ENCODE measurements at places on chromosomes 3 and 15.

DNA sequence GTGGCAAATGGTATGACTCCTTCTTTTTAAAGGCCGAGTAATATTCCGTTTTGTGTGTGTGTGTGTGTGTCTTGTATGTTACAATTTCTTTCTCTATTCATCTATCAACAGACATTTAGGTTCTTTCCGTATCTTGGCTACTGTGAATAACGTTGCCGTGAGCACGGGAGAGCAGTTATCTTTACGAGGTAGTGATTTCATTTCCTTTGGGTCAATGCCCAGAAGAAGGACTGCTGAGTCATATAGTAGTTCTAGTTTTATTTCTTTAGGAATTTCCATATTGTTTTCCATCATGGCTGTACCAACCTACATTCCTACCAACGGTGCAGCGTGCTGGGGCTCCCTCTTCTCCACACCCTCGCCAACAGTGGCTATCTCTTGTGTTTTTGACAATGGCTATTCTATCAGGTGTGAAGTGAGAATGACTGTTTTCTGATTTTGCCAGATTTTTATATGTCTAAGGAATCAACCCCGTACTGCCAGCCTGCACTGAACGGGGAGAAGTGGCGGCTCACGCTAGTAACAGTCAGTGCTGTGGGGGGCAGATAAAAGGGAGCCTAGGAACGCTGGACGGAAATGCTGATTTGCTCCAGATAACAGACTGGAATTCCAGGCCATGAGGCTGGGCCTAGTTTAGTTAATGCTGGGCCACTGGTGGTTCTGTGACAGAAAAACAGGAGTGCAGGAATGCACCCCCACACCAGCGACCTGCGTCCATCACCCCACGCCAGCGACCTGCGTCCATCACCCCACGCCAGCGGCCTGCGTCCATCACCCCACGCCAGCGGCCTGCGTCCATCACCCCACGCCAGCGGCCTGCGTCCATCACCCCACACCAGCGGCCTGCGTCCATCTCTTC is 168.1 kb downstream of the XXYLT1 start:
- H3K4me3 ChIP-seq, result no peak overlapping the region
- H3K27me3 ChIP-seq, result no peaks in the 10 kb centered on the region
- peak; percentile 75 for DNase-seq
- H3K4me1 ChIP-seq, result peaks cover 7% of the 10 kb centered on the region
- peak overlapping the region; percentile 52 for H3K27ac ChIP-seq

DNA sequence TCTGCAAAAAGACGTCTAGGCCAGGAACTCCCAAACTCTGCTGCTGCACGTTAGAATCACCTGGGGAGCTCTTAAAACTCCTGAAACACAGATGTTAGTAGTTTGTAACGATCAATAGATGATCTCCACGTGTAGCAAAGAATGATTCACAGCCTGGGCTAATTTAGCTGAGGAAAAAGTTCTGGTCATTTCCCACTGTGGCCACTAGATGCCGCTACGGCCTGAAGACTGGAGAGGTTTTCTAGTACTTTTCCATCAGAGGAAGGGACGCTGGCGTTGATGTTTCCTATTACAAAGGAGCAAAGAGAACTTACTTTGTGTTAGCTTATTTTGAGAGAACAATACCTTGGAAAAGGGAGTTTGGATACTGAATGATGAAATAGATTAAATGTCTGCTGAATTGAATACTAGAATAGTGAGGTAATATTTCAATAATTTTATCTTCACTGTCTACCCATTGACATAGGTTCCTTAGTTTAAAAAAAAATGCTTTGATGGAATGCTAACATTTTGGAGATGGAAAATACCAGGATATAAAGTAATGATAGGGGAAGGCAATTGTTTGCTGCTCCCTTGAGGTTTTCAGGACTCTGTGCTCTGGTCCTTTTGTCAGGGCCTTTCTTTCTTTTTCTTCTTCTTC is 159.1 kb downstream of the P3H2 start:
- DNase-seq, result peak; percentile 82
- H3K27me3 ChIP-seq, result no peaks in the 10 kb centered on the region
- no peaks in the 10 kb centered on the region for H3K36me3 ChIP-seq
- H3K27ac ChIP-seq, result no peak overlapping the region

GRCh38 chr15:97998307-97999071 is 38.0 kb downstream of the ARRDC4 start:
- no peak overlapping the region for H3K4me3 ChIP-seq
- no peak overlapping the region for H3K27ac ChIP-seq
- no peaks in the 10 kb centered on the region for H3K27me3 ChIP-seq
- no peaks in the 10 kb centered on the region for H3K4me1 ChIP-seq
- DNase-seq, result no peak

GRCh38 chr3:85342915-85343314 is 384.1 kb downstream of the CADM2 start:
- no peaks in the 10 kb centered on the region for H3K27me3 ChIP-seq
- no peak overlapping the region for H3K4me3 ChIP-seq
- no peak for DNase-seq
- H3K27ac ChIP-seq, result no peak overlapping the region
- no peaks in the 10 kb centered on the region for H3K4me1 ChIP-seq

GRCh38 chr3:166283840-166284239 is 446.6 kb upstream of the BCHE start:
- H3K27ac ChIP-seq, result no peak overlapping the region
- no peaks in the 10 kb centered on the region for H3K27me3 ChIP-seq
- H3K4me3 ChIP-seq, result no peak overlapping the region

GRCh38 chr15:65412556-65412955 is 10.2 kb downstream of the IGDCC4 start:
- no peak overlapping the region for H3K27ac ChIP-seq
- H3K36me3 ChIP-seq, result no peaks in the 10 kb centered on the region
- H3K4me3 ChIP-seq, result no peak overlapping the region
- H3K27me3 ChIP-seq, result peaks cover 12% of the 10 kb centered on the region
- DNase-seq, result no peak
- H3K4me1 ChIP-seq, result peaks cover 14% of the 10 kb centered on the region

GRCh38 chr15:100759698-100760356 is 119.8 kb upstream of the ALDH1A3 start:
- no peak overlapping the region for H3K27ac ChIP-seq
- no peaks in the 10 kb centered on the region for H3K4me1 ChIP-seq
- peaks cover 10% of the 10 kb centered on the region for H3K27me3 ChIP-seq
- no peaks in the 10 kb centered on the region for H3K36me3 ChIP-seq

GRCh38 chr3:8113626-8114025 is 388.0 kb upstream of the LMCD1 start:
- no peaks in the 10 kb centered on the region for H3K4me1 ChIP-seq
- no peak for DNase-seq

- H3K4me1 ChIP-seq, result peaks cover 30% of the 10 kb centered on the region
- H3K27me3 ChIP-seq, result no peaks in the 10 kb centered on the region
- no peak for DNase-seq
- peaks cover 80% of the 10 kb centered on the region for H3K36me3 ChIP-seq
- H3K4me3 ChIP-seq, result no peak overlapping the region
- peak overlapping the region; percentile 25 for H3K27ac ChIP-seq
Observed at GRCh38 chr15:66740802-66741201, 38.8 kb downstream of the SMAD6 start.

- H3K4me3 ChIP-seq, result peak overlapping the region; percentile 72
- no peaks in the 10 kb centered on the region for H3K27me3 ChIP-seq
- H3K27ac ChIP-seq, result peak overlapping the region; percentile 99
- peak; percentile 46 for DNase-seq
- peaks cover 41% of the 10 kb centered on the region for H3K4me1 ChIP-seq
- H3K36me3 ChIP-seq, result no peaks in the 10 kb centered on the region
Observed at GRCh38 chr15:68278595-68279405, 1.3 kb downstream of the FEM1B start.

- H3K4me3 ChIP-seq, result no peak overlapping the region
- no peaks in the 10 kb centered on the region for H3K4me1 ChIP-seq
- H3K27me3 ChIP-seq, result peaks cover 8% of the 10 kb centered on the region
- no peaks in the 10 kb centered on the region for H3K36me3 ChIP-seq
Observed at GRCh38 chr15:91068436-91068835, 31.6 kb upstream of the SV2B start.

GRCh38 chr15:100891307-100892012 is 11.8 kb downstream of the ALDH1A3 start:
- no peak for DNase-seq
- H3K4me1 ChIP-seq, result no peaks in the 10 kb centered on the region
- H3K36me3 ChIP-seq, result peaks cover 4% of the 10 kb centered on the region
- H3K27me3 ChIP-seq, result peaks cover 27% of the 10 kb centered on the region
- no peak overlapping the region for H3K27ac ChIP-seq
- H3K4me3 ChIP-seq, result no peak overlapping the region

DNA sequence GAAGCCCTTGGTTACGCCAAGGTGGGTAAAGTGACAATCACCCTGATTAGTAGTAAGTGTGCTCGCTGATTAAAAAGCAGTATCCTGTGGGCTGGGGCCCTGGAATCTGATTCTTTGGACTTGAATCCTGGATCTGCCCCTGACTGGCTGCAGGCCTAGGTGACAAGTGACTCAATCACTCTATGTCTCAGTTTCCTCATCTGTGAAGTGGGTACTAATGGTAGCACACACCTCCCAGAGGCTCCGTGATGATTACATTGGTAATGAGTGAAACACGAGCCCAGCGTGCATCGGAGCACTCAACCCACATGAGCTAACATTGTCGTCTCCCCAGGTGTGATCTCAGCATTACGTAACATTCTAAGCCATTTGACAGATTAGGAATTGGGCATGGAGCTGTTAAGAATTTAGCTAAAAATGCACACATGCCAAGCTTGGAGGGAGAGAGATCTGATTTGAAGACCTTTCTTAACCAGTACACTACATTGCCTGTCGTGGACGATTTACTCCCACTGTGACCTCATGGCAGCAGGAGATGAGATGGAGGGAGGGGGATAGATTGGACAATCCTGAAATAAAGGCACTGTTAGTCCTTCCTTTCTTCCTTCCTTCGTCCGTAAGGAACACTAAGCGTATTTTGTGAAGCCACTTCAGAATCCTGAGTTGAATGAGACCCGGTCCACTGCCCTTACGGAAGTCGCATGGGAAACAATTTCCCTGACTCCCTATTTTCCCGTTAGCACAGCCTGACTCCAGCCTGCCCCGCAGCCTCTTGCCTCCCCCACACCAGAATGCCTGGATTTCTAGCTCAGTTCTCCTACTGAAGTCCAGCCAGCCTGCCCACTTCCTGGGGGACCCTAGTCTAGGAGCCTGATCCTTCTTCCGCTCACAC is 32.1 kb downstream of the MGLL start:
- DNase-seq, result no peak
- peaks cover 38% of the 10 kb centered on the region for H3K4me1 ChIP-seq
- H3K4me3 ChIP-seq, result no peak overlapping the region
- no peaks in the 10 kb centered on the region for H3K27me3 ChIP-seq

DNA sequence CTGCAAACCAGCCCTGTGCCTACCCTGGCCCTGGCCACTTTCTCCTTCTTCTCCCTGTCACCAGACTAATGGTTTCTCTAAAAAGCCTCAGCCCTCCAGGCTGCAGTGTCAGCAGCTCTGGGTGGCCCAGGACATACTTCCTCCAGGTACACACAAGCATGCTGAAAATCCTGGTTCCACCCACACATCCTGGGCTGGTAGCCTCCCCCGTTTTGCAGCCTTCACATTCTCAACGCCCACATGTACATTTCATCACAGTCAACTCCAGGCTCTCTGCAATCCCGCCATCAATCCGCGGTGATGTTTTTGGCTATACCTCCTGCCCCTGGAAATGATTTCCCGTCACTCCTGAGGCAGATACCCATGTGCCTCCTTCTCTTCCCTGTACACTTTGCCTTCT is 59.4 kb downstream of the MAGEF1 start:
- H3K4me3 ChIP-seq, result no peak overlapping the region
- no peak overlapping the region for H3K27ac ChIP-seq
- H3K36me3 ChIP-seq, result no peaks in the 10 kb centered on the region
- no peaks in the 10 kb centered on the region for H3K4me1 ChIP-seq
- DNase-seq, result no peak

GRCh38 chr3:12396471-12396870 is 87.8 kb upstream of the TSEN2 start:
- no peaks in the 10 kb centered on the region for H3K27me3 ChIP-seq
- no peak for DNase-seq
- peaks cover 6% of the 10 kb centered on the region for H3K36me3 ChIP-seq
- H3K27ac ChIP-seq, result no peak overlapping the region

- no peaks in the 10 kb centered on the region for H3K27me3 ChIP-seq
- no peak overlapping the region for H3K4me3 ChIP-seq
- no peaks in the 10 kb centered on the region for H3K36me3 ChIP-seq
- no peak overlapping the region for H3K27ac ChIP-seq
- H3K4me1 ChIP-seq, result no peaks in the 10 kb centered on the region
Observed at GRCh38 chr15:60757831-60758570, 279.1 kb upstream of the ICE2 start.

GRCh38 chr3:136270179-136270578 is 20.0 kb downstream of the PCCB start:
- H3K4me3 ChIP-seq, result no peak overlapping the region
- no peaks in the 10 kb centered on the region for H3K36me3 ChIP-seq
- H3K4me1 ChIP-seq, result no peaks in the 10 kb centered on the region

DNA sequence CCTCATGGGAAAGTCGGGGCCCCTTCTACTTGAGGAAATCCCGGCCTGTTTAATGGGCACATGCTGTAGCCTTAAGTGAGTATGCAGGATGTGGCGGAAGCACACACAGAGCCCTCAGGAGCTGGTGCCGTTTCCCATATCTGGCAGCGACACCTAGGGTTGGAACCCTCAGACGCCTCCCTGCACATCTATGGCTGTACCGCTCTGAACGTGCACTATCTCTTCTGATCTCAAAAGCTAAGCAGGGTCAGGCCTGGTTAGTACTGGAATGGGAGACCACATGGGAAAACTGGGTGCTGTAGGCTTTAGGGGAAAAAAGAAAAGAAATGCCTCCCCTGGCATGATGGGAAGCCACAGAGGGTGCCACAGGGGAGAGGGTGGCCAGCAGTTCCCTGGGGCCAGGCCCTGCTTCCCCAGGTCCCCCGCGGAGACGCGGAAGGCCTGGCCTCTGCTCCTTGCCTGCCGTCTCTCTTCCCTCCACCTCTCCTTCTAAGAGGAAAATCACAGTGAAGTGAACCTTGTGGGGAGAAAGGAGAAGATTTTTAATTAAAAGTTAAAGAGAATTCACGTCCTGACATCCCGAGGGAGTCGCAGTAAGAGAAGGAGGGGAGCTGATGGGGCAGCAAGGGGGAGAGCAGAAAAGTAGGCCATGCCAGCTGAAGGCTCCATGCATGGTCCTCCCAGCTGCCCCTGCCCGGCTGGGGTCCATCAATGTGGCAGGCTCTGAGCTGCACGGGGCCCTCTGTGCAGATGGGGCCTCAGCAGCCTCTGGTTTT is 60.5 kb upstream of the TMEM115 start:
- no peak overlapping the region for H3K4me3 ChIP-seq
- H3K27ac ChIP-seq, result no peak overlapping the region
- no peaks in the 10 kb centered on the region for H3K27me3 ChIP-seq

GRCh38 chr3:113275929-113276750 is 64.8 kb downstream of the BOC start:
- no peaks in the 10 kb centered on the region for H3K36me3 ChIP-seq
- no peak overlapping the region for H3K4me3 ChIP-seq
- DNase-seq, result no peak
- H3K4me1 ChIP-seq, result no peaks in the 10 kb centered on the region
- peak overlapping the region; percentile 63 for H3K27ac ChIP-seq

DNA sequence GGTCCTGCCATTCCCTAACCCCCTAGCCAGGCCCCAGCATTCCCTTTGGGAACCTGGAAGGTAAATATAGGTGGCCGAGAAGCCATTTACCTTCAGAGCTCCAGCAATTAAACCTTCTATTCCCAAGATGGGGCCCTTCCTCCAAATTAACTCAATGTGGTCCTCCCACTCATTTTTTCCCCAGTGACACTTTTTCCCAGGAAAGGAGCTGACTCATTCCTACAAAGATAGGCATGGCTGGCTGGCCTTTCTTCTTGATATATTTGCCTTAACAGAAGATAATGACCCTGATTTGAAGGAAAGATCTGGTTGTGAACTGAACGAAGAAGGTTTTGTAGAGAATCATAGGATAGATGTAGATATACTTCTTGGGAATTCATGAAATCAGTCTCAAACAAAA is 279.0 kb upstream of the VEPH1 start:
- no peaks in the 10 kb centered on the region for H3K36me3 ChIP-seq
- H3K4me1 ChIP-seq, result no peaks in the 10 kb centered on the region
- no peak overlapping the region for H3K27ac ChIP-seq
- H3K4me3 ChIP-seq, result no peak overlapping the region
